Head of caudate nucleus (tissue), 42 donors: ENCODE measurements at places on chromosomes 6 and 20.

- DNase-seq = no peak
Observed at GRCh38 chr6:152984513-152984872, 1.7 kb upstream of the FBXO5 start.

DNA sequence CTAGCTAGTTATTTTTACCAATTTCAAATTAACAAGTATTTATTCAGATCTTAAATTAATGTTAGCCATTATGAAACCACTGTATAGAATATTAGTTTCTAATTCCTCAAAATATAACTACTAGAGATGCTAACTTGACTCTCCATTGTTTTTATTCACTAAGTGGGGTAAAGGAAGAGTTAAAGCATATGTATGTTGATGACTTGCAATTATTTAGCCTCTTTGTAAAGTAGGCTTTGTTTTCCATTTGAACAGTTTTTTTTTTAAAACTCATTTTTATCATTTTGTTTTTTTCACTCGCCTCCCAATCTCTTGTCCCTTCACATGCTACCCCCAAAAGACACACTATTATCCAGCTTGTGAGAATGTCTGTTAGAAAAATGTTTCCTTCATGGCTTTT is 3.3 kb downstream of the FAM162B start:
- no peak for DNase-seq

- DNase-seq = no peak
Observed at GRCh38 chr6:46380152-46380807, 111.0 kb downstream of the RCAN2 start.

- no peak for DNase-seq
Observed at GRCh38 chr20:14062786-14063185, 67.5 kb downstream of the MACROD2 start.

DNA sequence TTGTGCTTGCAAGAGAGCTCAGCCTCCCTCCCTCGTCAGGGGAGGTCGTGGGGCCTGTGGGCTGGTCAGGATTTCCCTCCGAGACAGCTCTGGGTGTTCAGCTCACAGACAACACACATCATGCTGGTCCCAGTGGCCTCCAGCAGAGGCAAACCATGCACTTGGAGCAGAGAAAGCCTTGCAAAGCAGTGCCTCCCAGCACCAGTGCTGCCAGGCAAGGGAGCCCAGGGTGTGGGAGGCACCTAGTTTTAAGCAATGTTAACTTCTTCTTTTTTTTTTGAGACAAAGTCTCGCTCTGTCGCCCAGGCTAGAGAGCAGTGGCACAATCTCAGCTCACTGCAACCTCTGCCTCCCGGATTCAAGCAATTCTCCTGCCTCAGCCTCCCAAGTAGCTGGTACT is 34.0 kb upstream of the INSM1 start:
- DNase-seq = peak; percentile 53

- no peak for DNase-seq
Observed at GRCh38 chr20:8875586-8875985, 193.3 kb upstream of the PLCB4 start.

DNA sequence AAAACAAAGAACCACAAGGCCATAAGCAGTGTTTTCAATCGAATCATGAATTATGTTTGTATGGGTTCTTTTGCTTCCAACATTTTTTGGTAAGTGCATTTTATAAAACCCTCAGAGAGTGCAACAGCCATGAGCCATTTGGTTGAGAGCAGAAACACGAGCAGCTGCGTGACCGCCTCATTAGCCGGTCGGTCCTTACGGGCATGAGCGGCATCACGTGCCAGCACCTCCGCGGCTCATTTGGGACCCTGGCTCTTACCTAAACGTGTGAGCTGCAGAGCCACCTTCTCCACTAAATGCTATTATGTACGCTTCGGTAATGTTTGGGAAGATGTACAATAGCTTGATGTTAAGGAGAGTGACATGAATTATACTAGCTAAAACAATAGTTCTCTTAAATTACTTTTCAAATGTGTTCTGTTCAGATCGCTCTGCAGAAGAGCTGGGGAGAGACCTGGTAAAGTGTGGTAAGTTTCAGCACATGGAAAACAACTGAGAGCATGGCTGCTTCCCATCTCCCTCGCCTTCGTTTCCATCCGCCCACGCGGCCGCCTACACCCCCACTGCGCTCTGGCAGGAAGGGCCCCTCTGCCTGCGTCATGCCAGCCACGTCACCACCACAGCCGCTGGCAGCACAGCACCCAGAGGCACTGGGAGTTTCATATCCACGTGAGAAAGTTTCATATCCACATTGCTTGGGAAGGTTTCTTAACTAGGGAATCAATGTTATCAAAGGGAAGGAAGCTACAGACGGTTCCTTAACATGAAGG is 23.7 kb upstream of the PDE10A start:
- peak; percentile 91 for DNase-seq

- peak; percentile 23 for DNase-seq
Observed at GRCh38 chr6:105794239-105794638, 291.9 kb upstream of the PRDM1 start.

- no peak for DNase-seq
Observed at GRCh38 chr6:168179702-168180382, 100.8 kb upstream of the FRMD1 start.

DNA sequence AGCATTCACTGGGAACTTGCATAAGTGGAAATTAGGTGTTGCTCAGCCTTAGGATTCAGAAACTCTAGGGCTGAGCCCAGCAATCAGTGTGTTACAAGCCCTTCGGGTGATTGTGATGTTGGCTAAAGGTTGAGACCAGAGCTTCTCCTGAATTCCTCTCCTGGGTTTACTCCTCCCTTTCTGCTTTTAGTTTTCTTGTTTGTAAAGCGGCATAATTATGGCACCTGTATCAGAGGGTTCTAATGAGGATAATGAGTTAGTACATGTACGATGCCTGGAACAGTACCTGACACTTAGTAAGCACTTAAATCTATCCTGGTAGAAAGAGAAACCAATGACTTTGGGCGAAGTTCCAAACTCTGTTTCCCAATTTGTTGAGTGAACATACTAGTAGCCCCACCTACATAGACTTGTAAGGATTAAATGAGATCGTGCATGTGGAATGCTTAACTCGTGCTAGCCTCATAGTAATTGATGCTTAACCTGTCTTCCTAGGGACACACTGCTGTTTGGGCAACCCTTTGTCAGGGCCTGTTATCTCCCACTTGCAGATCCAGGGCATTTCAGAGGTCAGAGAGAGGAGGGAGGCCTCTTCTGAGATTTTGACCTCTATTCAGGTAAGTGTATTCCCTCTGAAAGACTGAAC is 932 bp upstream of the EZR start:
- no peak for DNase-seq

DNA sequence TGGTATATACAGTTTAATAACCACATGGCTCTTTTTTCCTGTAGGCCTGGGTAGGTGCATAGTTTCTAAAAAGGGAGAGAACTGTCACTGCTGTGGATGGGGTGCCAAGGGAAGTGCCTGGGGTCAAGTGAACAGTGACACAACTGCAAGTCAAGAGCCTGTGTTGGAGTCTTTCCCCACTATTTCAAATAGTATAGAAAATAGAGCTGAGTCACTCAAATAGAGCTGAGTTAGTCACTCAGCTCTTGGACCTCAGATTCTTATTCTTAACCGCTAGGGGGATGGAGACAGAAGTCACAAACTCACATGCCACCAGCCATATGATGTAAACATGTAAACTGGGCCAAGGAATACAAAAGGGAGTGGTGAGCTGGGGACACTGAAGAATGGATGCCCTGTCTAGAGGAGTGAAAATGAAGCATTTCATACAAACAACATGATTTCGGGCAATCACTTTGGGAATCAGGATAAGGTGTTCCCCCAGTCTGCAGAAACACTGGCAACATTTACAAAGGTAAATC is 2.1 kb downstream of the NQO2 start:
- DNase-seq = peak; percentile 48

GRCh38 chr6:62999796-63000195 is 211.5 kb upstream of the FKBP1C start:
- no peak for DNase-seq

DNA sequence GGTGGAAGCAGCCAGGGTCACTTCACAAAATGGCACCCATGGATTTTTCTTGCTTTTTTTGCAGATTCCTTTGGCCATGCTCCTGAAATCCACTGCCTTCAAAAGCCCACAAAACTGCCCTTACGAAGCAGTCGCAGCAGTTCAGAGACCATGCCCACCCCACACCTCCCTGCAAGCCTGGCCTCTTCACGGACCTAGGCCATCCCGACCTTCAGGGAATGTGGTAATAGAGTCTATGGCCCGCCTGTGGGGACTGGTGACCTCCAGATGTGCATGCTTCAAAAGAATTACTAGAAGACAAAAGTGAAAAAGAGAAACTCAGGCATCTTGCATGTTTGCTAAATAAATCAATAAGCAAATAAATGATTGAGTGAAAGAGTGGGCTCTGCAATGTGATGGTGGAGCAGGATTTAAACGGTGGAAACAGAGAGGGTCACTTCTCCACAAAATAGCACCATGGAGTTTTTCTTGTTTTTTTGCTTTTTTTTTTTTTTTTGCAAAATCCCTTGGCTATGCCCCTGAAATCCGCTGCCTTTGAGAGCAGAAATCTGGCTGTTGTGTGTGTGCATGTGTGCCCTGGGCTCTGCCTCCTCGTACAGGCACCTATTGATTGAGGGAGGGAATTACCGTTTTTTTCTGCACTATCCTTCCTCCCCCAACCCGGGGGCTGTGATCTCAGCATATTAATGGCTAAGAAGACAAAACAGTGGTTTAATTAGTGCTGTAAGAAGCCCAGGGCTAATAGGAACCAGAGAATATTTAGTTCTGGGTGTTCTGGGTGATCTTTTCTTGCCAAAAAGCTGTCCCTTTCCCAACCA is 107.4 kb downstream of the PXDC1 start:
- no peak for DNase-seq

- peak; percentile 42 for DNase-seq
Observed at GRCh38 chr20:19583532-19584175, 174.4 kb upstream of the RIN2 start.

DNA sequence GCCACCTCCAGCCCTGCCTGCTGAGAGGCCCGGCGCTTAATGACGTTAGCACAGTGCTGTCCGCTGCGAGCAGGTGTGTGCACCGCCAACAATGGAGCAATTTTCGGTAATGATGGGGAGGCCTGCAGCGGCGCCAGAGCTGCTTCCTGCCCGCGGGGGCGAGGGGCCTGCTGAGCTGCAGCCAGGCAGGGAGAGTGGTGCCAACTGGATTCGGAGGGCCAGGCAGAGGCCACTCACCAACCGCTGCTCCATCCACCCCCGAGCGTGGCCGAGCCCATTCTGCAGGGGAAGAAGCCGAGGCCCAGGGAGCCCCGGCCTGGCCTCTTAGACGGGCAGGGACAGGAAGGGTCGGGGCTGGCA is 9.6 kb downstream of the HRH3 start:
- DNase-seq = no peak

DNA sequence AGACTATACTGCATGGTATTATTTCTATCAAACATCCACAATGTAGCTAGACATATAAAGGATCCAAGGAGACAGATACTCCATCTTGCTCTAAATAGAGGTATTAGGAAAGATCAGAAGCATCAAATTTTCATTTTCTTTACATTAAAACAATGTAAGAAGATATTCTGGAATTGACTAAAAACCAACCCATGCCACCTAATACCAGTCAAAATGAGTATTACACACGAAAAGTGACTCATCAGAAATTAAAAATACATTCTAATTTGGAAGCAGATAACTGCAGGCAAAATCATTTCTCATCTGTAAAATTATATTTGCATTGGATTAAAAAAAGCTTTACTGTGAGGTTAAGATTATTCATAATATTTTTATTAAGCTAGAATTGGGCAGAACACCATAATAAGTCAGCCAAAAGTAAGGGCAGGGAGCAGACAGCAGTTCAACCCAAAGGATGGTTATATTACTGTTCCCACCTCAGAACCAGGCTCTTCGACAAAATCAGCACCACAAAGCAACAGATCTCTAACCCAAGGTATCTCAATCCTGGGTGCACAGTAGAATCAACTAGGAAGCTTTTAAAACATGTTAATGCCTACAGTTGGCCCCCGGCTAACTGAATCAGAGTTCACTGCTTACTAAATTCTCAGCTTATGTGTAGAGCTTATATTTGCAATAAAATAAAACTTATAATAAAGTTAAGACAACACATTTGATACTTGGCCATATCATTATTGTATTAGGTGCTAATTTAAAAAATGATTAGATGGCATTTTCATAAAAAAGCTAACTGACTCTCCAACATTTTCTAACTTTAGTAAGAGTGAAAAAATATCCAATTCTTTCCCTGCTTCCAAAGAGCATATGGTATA is 35.2 kb downstream of the SAMD3 start:
- DNase-seq = no peak

GRCh38 chr6:103081876-103082630 is 1688.5 kb downstream of the GRIK2 start:
- DNase-seq = no peak

DNA sequence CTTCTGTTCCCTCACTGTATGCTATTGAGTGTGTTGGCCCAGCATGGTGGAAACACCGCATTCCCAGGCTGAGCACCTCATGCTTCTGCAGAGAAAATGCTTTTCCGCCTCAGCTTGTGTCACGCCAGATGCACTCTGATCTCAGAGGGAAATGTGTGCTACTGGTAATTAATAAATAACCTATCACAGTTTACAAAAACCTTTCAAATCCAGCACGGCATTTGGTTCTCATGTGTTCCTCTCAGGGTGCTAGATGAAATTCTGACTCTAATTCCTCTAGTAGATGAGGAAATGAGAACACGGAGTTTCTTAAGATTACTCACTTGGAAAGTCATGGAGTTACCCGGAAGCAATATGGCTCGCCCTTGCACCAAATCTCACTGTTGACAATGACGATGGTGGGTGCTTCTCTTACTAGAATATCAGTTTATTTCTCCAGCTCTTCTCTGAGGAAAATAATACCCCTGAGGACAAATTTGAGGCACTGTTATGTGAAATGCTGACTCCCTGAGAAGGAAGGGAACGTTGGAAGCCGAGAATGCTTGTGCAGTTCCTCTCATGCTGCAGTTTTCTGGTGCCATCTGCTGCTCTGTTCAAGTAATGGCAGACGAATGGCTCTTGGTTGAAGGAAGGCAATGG is 116.6 kb downstream of the RNF144B start:
- DNase-seq = peak; percentile 46

DNA sequence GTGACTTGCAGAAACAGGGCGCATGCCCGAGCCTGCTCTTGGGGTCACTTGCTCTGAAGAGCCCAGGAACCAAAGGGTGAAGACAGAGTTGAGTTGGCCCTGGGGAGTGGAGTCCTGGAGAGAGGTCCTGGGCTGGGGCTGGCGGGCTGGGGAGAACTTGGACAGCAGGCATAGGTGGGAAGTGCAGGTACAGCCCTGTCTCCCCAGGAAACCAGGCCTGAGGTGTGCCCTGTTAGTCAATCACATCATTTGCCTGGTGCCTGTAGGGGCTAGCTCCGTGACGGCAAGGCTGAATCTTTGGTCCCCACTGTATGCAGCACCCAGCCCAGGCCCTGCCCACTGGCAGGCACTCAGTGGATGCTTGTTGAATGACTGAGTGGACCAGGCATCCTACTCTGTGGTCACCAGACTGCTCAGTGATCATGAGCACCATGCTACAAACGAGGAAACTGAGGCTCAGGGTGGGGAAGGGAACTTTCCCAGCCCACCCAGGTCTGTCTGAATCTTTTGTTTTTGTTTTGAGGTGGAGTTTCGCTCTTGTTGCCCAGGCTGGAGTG is 15.6 kb upstream of the NOL4L start:
- no peak for DNase-seq

- no peak for DNase-seq
Observed at GRCh38 chr20:22583773-22584521, 425 bp downstream of the FOXA2 start.
